Left lung (tissue), 14 donors: ENCODE measurements at places on chromosomes 1 and 21.

DNA sequence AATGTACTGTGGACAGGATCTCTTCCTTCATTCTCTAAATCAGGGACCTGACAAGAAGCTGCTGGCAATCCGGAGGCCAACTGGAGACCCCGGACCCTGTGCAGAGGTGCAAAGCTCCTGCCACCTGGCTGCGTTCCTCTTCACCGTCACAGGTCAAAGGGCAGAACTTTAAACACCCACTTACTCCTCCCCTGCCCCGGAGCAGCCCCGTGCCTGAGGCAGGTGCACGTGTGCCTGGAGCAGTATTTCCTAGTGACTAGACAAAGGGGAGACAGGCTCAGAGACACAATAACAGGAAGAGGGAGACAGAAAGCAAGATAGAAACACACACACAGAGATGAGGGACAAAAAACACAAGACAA is 6.6 kb upstream of the PIGC start:
- H3K36me3 ChIP-seq, result no peaks in the 10 kb centered on the region
- H3K27ac ChIP-seq, result peak overlapping the region; percentile 1
- peak; percentile 59 for DNase-seq
- peaks cover 37% of the 10 kb centered on the region for H3K4me1 ChIP-seq
- H3K27me3 ChIP-seq, result no peaks in the 10 kb centered on the region

DNA sequence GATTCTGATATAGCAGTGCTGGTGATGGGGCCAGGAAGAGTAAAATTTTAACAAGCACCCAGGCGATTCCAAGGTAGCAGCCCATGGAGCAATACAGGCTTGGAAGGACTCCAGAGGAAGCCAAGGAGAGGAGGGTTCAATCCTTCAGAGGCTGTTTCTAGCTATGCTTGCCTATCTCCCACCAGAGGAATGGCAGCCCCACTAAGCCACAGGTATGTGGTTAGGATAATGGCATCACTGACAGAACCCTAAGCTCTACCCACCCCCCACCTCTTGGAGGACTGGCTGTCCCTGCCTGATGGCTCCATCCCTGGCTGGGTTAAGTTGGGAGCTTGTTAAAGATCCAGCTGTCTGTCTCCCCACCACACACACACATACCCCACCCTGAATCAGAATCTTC is 19.3 kb upstream of the PTAFR start:
- H3K27me3 ChIP-seq, result no peaks in the 10 kb centered on the region
- no peaks in the 10 kb centered on the region for H3K4me1 ChIP-seq
- no peak overlapping the region for H3K27ac ChIP-seq
- DNase-seq, result no peak

GRCh38 chr1:169879034-169879840 is 14.5 kb downstream of the SCYL3 start:
- no peaks in the 10 kb centered on the region for H3K4me1 ChIP-seq
- no peak overlapping the region for H3K27ac ChIP-seq
- no peak overlapping the region for H3K4me3 ChIP-seq
- H3K36me3 ChIP-seq, result peaks cover 61% of the 10 kb centered on the region

GRCh38 chr1:55346586-55346985 is 131.4 kb upstream of the USP24 start:
- no peaks in the 10 kb centered on the region for H3K36me3 ChIP-seq
- DNase-seq, result no peak
- no peak overlapping the region for H3K4me3 ChIP-seq
- H3K4me1 ChIP-seq, result no peaks in the 10 kb centered on the region
- H3K27ac ChIP-seq, result no peak overlapping the region
